ENCODE measurements at places on chromosomes 2 and 18.

- DNase-seq, result peak; percentile 47
These were observed 6.5 kb downstream of the TMEM17 start for GRCh38 chr2:62499430-62500060.

DNA sequence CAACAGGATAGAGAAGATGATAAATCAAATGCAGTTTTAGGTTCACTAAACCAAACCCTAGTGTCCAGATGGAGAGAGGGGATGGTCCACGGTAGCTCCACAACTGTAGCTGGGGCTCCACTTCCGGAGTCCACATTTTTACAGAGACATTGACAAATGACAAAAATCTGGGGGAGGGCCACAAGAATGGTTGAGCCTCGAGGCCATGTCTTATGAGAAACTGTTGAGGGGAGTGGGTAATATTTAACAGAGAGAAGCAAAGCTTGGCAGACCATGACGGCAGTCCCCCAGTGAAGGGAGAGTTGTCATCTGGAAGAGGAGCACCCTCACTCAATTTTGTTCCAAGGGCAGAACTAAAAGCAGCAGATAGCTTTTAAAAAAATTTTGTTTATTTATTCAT, 17.6 kb upstream of the EPHA4 start:
- no peak for DNase-seq

DNA sequence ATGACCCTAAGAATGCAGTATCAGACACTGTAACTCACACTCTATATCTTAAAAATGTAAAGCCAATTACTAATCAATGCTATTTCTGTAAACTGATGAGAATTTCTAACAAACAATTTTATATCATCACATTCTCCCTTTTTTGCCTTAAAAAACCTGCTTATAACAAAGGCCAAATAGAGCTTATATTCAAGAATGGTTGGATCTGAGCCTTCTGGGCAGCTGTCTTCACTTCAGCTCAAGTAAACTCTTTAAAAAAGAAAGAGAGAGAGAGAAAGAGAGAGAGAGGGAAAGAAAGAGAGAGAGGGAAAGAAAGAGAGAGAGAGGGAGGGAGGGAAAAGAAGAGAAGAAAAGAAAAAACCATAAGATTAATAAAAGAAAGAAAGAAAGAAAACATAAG, 231.8 kb downstream of the KCNE4 start:
- no peak for DNase-seq

- DNase-seq, result no peak
These were observed 121.8 kb downstream of the GPR39 start for GRCh38 chr2:132538331-132538855.

- DNase-seq, result no peak
These were observed 110.7 kb downstream of the RTN4 start for GRCh38 chr2:54939446-54940118.

DNA sequence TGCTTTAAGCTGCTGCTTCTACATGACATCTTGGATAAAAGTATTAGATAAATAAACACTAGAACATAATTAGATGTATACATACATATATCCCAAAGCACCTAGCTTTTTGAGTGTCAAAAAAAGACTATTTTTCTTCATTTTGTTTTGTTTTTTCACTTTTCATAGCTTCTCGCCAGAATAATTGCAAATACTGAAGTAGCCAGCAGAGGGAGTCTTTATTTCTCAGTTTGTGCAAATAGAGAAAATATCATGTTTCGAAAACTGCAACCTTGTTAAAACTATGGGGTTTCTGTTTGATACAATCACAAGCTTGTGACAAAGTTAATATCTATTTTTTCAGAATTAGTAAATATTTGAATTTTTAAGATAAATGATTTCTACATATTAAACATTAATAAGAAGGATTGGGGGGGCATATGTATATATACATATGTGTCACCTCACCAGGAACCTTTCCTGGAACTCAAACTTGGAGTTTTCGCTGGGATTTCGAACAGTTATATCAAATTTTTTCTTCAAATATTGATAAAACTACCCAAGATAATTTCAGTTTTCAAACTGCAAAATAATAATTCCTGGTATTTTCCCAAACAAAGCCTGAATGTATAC, 61.0 kb downstream of the GRB14 start:
- peak; percentile 69 for DNase-seq

GRCh38 chr2:43024515-43025011, 201.8 kb downstream of the ZFP36L2 start:
- peak; percentile 64 for DNase-seq

DNA sequence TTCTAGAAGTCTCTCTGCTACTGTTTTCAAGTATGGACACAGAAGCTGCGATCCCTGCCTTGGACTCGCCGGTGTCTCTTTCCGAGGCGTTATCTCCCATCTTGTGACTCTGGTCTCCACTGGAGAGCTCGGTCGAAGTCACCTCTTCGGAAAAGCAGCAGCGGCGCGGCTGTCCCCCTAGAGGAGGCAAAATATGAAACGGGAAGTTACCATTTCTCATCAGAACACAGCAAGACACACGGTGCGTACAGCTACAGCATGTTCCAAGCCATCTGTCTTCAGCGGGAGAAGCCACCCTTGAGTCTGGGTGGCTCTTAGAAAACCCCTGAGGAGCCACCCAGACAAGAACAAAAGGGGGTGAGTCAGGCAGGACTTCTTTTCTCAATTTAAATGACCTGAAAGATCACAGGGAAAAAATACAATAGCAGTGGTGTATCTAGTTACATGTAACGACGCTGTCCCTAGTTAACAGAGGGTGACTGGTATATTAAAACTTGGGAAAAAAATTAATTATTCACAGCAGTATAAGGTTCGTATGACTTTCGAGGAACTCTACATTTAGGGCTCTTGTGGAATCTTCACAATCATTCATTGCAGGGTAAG, 114.8 kb downstream of the ZNF516 start:
- DNase-seq, result no peak

- DNase-seq, result no peak
These were observed 233.5 kb downstream of the DYM start for GRCh38 chr18:49227001-49227380.

DNA sequence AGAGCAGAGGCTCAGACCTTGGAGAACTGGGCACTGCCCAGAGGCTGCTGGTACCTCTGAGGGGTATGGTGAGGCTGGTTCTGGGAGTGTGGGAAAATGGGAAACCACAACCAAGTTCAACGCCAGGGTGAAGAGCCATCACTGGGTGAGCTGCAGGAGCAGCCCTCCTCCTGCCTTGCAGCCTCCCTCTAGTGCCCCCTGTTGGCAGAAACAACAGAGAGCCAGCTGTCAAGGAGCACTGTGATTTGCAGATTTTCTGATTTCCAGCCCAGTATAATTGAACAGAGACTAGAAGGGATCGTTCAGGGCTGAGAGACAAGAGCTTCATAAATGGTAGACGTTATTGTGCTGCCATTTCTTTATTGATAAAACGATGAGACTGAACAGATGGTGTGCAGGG, 50.5 kb downstream of the MAPK4 start:
- peak; percentile 13 for DNase-seq

DNA sequence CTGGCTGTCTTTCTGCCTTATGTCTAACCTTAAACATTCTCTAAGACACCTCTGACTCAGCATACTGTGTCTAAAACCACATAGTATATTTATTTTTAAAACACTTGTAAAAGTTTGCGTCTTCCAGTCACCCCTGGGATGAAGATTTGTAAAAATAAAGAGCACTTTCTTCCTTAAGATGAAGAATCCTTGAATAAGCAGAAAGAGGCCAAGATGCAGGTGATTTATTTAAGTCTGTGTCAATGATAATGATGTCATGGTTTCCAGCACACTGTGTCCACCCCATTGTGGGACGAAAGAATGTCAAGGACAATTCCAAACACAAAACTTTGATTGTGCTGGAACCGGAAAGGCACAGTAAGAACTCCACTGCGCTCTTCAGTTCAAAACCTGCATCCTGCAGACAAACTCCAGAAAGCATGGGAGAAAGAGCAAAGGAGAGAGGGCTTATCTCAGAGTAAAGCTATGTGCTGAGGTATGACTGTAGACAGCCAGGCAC, 92.9 kb downstream of the ZEB2 start:
- no peak for DNase-seq
